ENCODE measurements at places on chromosomes 11 and 22. TPM values are rescaled to one million over a fixed set of nuclear protein-coding genes. Genes with fewer than 3 reads are reported as not detected.

- peak; percentile 20 for DNase-seq
These were observed 16.7 kb upstream of the ARHGAP32 start for GRCh38 chr11:129208863-129209262.

DNA sequence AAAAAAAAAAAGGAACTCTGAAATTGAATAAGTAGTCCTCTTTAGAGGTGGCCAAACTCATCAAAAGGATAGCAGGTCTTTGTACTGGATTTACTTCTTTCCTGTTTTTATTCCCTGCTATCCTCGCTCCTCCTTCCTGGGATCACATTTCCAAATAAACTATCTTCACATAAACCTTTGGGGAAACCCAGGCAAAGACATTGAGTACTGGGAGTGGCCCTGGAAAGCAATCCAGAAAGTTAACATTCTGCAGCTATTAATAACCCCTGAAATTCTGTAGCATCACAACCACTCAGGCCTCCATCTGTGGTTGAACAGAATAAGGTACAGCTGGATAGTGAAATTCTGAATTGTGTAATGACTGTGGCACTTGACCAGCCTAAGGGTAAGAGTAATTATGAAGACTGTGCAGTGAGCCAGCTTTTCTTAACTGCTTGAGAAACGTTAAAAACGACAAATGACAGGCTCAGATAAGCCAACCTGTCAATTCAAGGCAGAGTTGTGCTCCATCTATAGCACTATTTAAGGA lies 58.8 kb downstream of the ISX start:
- no peak for DNase-seq

DNA sequence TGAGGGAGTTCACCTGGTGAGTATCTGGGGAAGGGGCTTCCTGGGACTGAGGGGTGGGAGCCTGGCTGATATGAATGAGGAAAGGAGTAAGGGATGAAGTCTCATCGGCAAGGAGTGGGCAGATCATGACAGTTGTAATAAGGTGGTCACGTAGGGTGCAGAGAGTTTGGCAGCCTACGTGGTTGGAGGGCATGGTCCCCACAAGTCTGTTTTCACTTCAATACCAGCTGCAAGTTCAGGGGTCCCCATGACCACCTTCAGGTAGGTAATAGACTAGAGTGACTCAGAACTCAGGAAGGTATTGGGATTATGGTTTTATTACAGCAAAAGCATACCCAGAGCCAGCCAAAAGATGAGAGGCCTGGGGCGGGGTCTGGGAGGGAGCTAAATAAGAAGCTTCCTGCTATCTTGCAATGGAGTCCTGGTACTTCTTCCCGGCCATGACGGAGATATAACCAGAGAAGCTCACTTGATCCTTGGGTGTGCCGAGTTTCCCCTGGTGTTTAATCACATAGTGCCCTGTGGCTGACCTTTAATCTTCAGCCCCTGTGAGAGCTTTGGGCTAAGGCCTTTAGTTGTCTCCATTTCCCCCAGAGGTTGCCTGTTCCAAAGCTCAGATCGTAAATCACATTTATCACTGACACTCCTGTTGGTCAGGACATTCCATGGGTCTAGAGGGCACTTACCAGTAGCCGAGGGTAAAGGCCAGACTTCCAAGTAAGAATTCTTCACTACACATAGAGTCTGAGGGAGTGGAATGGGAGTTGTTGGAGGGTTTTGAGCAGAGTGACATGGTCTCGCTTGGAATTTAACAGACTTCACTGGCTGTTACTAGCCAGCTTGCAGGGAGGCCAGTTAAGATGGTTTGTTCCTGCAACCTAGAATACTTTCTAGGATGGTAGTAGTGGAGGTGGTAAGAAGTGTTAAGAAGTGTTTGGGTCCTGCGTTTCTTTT lies 9.1 kb downstream of the SLC3A2 start:
- DNase-seq = peak; percentile 33

DNA sequence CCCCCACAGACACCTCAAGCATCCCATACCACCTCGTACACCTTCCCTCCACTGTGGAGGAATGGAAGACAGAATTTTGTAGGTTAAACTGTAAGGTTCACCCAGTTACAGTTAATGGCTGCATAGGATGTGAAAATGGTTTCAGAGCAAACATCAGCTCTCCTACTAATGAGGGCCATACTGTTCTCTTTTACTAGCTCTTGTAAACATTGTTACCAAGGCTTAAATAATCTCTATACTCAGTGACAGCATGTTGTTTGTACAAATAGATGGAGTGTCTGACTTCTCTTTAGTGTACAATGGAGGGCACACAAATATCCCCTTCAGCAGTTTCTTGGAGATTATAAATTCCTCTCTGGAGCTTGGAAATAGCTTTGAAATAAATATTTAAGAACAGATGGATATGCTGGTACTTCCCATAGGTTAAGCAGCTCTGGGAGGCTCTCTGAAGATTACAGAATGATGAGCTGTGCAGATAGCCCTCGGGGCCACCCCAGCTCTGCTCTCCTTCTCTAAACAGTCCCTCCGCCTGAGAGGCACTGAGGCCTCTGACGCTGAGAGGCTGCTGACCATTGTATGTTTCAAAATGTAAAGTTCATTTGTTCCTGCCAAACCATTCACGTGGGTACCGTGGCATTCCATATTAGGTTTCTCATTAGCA lies 25.7 kb downstream of the TTC12 start:
- DNase-seq = no peak

- no peak for DNase-seq
These were observed 18.7 kb downstream of the PPM1F start for GRCh38 chr22:21933910-21934309.

- peak; percentile 61 for DNase-seq
These were observed 486 bp downstream of the STIM1 start for GRCh38 chr11:3855808-3856491.

DNA sequence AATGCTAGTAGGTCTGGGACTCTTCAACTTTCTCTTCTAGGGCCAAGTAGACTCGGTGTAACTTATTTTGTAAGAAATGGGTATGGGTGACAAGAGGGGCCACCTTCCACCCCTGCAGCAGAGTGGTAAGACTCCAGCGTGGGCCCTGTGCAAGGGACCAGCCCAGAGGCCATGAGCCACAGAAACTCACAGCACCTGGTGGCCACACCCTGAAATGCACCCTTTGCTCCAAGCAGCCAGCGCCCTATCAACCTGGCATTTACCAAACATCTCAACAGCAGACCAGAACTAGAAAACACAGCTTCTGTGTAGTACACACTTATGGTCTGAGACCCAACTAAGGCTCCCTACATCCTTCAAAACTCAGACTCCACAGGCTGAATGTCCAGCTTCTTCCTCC lies 5.7 kb downstream of the CDCA5 start:
- peak; percentile 46 for DNase-seq

GRCh38 chr11:31882951-31883392 lies 71.8 kb upstream of the PAX6 start:
- peak; percentile 12 for DNase-seq

GRCh38 chr22:35554297-35554845 lies 13.7 kb downstream of the RASD2 start:
- no peak for DNase-seq

- DNase-seq = no peak
These were observed 17.6 kb upstream of the SLC35F2 start for GRCh38 chr11:107876141-107876540.

GRCh38 chr11:70555078-70555477 lies 156.7 kb downstream of the CTTN start:
- DNase-seq = no peak

GRCh38 chr11:73367482-73368024 lies 8.6 kb upstream of the RELT start:
- DNase-seq = no peak

DNA sequence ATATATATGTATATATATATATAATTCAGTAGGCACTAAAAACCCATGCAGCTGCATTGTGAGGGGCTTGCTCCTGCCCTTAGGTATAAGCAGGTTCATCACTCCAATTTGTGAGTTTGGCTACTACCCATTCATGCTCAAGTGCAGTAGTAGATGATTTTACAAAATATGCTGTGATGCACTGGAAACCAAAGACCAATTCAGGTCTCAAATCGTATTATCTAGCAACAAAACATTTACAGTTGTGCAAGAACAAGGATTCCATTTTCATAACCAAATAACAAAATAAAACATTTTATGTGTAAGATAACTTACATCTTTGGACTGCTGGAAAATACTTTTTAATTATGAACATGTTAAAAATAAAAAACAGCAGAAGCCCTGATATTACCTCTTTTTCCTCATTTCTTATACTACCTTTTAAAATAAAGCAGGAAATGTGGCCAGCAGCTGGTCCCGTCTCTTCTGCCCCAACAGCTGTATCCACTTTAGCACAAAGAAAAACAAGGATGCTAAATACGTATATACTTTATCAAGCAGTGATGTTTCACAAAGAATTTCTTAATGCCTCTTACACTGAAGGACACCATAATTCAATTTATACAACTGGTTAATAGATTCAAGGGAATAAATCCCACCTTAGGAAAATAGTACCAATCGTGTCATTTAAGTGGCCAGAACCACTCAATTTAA lies 2.8 kb downstream of the CREBZF start:
- DNase-seq = peak; percentile 60

- DNase-seq = peak; percentile 94
These were observed 6.0 kb upstream of the CLCF1 start for GRCh38 chr11:67379061-67380058.

DNA sequence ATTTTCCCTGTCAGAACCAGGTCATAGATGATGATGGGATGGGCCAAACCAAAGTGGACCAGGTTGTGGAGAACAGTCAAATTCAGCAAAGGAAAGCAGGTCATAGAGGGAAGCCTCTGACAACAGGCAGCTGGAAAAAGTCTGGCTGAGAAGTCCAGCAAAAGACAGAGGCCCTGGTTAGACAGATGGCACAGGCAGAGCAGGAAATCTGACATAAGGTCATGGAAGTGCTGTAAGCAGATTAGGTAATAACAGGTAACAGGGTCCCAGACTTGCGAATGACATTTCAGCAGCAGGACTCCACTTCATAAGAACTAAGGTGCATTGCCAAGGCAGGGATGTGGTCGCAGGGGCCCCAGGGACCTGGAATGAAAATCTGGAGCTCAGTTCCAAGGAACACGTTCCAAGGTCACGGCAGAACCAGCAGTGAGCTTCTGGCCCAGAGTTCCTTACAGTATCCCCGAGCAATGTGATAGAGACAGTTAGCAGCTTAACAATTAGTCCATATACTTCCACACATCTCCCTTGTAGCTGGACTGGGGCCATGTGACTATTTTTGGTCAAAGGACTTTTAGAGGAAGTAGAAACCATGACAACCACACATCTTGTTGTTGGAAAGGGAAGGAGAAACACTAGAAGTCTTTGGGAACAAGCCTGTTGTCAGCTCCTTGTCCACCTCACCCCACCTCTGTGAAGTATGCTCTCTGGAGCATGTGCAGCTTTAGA lies 75.4 kb downstream of the ME3 start:
- no peak for DNase-seq

DNA sequence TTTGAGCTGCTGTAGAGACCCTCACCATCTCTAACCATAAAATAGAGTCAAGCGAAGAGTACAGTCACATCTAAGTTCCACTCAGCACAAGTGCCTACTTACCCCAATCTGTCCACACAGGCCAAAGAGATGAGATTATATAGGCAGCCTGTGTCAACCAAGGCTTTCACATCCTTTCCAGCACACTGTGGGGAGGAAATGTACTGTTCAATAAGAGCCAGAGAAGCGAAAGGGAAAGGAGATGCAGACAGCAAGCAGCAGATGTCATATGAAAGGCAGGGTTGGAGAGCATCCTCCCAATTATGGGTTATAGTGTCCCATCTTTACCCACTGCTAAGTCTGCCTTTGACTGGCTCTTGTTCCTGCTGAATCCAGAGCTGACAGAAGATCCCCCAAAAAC lies 16.4 kb downstream of the NRIP3 start:
- DNase-seq = no peak

DNA sequence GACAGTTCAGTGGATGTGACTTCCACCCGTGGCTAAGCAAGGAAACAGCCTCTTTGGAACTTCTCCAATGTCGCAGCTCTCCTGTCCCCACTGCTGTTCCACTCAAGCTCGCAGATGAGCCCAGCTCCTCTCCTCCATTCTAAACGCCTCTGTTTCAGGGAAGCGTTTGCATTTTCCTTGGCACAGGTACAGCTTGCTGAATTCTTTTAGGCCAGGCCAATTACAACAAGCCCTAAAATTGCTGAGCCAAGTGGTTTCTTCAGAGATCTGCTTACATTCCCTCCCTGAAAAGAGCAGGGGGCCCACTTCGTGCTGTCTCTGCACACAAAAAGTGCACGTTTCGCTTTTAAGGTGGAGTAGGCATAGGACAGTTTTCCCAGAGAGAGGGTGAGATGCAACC lies 91.5 kb upstream of the BLID start:
- DNase-seq = peak; percentile 68

DNA sequence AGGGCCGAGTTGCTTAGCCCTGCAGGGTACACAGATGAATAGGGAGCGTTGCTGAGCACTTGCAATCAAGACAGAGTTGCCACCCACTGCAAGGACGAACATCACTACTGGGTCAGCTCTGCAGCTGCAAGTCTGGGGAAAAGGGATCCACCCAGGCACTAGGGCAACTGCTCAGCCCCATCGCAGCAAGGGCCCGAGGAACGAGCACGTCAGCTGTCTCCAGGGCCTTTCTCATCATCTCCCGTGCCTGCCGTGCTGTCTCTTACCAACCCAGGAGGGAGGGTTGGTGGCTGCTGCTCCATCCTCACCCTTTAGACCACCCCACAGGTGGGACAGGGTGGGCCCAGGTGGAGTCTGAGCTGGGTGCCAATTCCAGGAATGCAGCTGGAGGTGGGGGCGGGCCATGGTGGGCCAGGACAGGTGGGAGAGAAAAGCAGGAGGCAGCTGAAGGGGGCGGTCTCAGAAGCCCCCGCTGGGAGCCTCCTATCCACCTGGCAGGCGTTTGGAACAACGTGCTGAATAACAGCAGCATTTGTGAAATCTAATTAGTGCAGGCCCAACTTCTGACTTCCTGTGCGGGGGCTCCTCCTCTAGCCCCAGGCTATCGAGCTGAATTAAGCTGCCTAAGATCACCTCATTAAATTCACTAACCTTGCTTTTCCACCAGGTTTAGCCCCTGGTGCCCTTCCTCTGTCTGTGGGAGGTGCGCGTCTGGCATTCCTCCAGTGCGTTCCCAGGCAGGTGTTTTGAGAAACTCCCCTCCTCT lies 252.5 kb downstream of the ST3GAL4 start:
- no peak for DNase-seq

GRCh38 chr11:35116245-35116644 lies 22.7 kb upstream of the CD44 start:
- peak; percentile 14 for DNase-seq

- no peak for DNase-seq
These were observed 13.7 kb downstream of the CARD10 start for GRCh38 chr22:37505565-37505964.

DNA sequence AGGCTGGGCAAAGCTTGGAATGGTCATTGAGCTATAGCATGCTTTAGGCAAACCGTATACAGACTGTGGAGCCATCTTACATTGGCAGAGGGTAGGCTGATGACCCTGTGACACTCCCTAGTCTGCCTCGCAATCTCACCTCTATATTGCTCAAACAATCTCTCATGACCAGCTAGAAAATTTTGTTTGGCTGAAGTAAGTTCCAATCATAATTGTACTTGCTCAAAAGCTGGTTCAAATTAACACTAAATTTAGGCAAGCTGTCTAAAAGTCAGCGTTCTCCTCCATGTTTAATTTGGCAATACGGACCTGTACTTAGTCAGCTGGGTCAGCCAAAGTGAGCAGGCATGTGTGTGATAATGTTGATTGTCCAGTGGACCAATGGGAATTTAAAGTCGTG lies 133.0 kb downstream of the SWAP70 start:
- DNase-seq = peak; percentile 35

- peak; percentile 68 for DNase-seq
These were observed 206.3 kb downstream of the DDX10 start for GRCh38 chr11:108871152-108871551.

GSTT2B gene
- total RNA-seq = 5.3 TPM

MED19 gene
- total RNA-seq = 33.4 TPM

JHY gene
- total RNA-seq = 7.3 TPM

DRD2 gene
- not detected for total RNA-seq

KRTAP5-1 gene
- not detected for total RNA-seq
